ENCODE measurements at places on chromosomes 2 and 18. TPM values are rescaled to one million over a fixed set of nuclear protein-coding genes. Genes with fewer than 3 reads are reported as not detected.

CPS1 gene
- total RNA-seq = 25.7 TPM

CCDC68 gene
- 8.3 TPM for total RNA-seq

RETSAT gene
- total RNA-seq = 61.6 TPM

SH2D6 gene
- 2.1 TPM for total RNA-seq

CCT4 gene
- total RNA-seq = 187 TPM

VWC2L gene
- not detected for total RNA-seq

SIX2 gene
- total RNA-seq = not detected

TBR1 gene
- total RNA-seq = not detected

All from fibroblast of lung (primary cell).